Stimulated activated CD4-positive, alpha-beta T cell treated with anti-CD3 and anti-CD28 coated beads, Interleukin-1b, Interleukin-23, amount 100 ng/mL, for 24 hours (primary cell): ENCODE measurements at places on chromosomes 6 and 20.

DNA sequence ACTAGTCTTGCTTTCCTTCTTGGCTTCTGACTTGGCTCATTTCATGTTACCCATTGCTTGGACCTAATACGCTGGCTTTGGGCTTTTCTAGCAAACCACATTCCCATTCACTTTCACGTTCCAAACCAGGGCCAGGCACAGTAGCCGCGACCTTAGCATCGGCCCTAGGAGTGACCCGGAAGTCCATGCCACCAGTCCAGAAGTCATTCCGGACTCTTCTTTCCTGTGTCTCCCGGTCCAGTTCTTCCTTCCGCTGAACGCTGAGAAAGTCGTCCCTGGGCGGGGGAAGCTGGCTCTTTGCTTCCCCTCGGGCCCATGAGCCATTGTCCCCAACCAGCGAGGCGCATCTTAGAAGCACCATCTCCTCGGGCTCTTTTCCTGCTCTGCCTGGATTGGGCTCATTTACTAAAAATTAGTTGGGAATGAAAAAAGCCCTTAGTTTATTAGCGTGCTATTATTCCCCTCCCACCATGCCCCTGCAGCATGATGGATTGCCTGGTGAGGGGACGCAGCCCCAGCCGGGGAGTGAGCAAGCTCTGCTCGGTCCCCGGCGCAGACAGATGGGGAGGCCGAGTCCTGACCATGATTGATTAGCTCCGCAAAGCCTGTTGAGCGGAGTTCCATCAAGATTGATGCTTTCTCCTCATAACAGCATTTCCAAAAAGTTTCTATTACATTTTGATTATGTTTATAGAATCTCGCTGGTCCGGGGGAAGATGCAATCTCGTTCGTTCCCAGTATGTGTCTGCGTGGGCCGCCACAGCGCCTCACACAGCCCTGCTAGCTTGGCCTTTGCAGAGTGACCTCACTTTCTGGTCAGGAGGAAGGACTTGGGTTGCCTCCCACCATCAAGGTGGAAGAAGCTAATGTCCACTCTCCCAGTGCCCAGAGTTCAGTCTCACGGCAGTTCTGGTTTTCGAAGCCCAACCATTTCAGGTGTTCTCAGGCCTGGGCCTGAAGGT is 115.1 kb upstream of the TOP1 start:
- no peak for DNase-seq

GRCh38 chr6:36445621-36446020 is 2.8 kb downstream of the KCTD20 start:
- no peak for DNase-seq

GRCh38 chr6:150636808-150637207 is 37.1 kb downstream of the PLEKHG1 start:
- no peak for DNase-seq

GRCh38 chr6:13447949-13448724 is 39.3 kb downstream of the GFOD1 start:
- DNase-seq, result no peak

GRCh38 chr6:84752118-84752850 is 12.1 kb downstream of the TBX18 start:
- no peak for DNase-seq

GRCh38 chr20:46945465-46945864 is 50.8 kb downstream of the EYA2 start:
- DNase-seq, result no peak

DNA sequence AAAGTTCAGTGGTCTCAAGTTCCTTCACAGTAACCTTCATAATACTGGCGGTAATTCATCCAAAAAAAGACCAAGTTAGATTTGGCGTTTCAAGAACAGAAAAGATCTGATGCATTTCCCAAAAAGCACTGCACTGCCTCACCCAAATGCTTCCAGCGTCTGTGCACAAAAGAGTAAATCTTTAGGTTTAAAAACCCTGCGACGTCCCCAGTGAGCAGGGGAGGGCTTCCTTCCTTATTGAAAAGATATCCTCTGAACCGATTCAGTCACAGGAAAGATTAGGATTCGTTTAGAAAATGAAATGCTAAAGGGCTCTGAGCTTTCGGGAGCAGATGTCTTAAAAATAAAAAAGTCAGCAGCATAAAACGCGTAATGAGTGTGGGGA is 654 bp downstream of the TBC1D7 start:
- no peak for DNase-seq

GRCh38 chr20:24684956-24685691 is 215.7 kb downstream of the SYNDIG1 start:
- no peak for DNase-seq

DNA sequence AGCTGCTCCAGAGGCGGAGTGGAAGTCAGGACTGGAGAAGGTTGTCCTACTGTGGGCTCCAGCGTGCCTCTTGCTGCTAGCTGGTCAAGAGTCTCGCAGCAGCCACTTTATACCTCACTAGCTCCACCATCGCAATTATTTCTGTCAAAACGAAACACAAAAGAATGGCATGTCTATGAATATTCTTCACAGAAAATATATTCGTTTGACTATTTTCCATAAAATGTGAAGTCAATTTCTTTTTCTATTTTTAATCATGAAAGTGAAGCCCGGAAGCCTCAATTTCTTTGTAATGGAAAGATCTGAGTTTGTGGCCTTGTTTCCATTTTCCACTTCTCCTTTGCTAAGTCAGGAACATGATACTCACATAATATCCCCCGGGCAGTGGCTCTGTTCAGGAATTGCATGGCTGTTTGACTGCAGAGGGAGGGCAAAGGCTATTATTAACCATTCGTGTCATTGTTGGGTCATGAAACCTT is 51.7 kb downstream of the DTD1 start:
- no peak for DNase-seq

DNA sequence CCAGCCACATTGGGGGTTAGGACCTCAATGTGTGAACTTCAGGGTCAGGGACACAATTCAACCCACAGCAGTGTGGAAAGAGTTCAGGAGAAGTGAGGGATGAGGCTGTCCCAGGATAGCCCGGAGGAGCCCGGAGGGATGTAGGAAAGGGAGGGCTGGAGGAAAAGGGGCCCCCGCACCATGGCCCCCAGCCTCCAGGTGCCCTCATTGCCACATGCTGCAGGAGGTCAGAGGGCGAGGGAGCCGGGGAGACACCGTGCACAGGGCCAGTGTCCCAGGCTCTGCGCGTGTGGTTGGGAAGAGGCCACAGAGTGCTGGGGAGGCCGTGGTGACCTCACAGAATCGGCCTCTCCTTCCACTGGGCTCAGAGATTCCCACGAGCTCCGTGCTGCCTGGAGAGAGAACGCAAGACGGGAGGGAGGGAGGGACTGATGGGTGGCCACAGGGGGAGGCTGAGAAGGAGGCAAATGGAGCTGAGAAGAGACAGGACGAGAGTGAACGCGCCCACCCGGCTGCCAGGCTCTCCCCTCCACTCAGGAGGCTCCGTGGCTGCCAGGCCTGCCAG is 215.1 kb downstream of the DLL1 start:
- DNase-seq, result no peak
